ENCODE measurements at places on chromosomes 12 and 14. TPM values are rescaled to one million over a fixed set of nuclear protein-coding genes. Genes with fewer than 3 reads are reported as not detected.
A peak's percentile ranks its signal among the peaks of the same experiment; 100 is the strongest.

GRCh38 chr12:11758087-11758486 is 108.6 kb downstream of the ETV6 start:
- no peak for DNase-seq

DNA sequence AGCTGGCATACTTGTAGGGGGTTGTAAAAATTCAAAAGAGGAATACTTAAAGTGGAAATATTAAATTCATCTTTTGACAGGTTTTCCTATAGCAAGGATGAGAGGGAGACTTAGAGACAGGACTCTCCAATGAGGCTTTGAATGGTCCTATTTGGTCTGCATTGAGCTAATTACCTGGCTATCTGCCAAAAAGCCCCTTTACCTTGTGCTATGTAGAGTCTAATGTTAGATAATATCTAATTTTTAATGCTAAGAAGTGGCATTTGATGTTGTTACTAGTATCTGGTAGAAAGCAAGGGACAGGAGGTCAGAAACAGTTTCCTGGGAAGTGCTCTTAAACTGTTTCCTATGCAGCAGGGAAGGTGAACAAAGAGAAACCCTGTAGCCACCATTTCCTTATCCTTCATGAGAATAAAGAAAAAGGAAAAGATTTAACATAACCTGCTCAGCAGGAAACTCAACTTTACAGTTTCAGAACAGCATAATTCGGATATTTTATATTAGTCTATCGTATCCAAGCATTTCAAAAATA is 550.0 kb downstream of the SOX5 start:
- DNase-seq = peak; percentile 5

DNA sequence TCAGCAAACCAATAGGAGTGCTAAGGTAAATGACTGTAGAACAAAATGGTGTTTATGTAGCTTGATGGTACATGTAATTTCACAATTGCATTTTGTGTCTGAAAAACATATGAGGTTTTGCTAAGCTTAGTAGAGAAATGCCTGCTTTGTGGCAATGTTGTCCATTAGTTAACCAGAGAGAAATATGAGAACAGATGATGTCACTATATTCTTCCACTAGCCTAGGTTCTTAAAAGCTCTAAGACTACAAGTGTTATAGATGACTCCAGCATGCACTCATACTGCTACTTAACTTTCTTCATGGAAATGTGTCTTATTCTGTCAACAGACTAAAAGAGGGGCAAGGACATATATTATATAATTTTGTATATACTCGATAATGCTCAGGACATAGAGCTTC is 309.4 kb downstream of the APAF1 start:
- DNase-seq = no peak

GRCh38 chr12:32595251-32595650 is 83.8 kb upstream of the DNM1L start:
- DNase-seq = no peak

GRCh38 chr12:65133879-65134278 is 12.8 kb upstream of the WIF1 start:
- no peak for DNase-seq

DNA sequence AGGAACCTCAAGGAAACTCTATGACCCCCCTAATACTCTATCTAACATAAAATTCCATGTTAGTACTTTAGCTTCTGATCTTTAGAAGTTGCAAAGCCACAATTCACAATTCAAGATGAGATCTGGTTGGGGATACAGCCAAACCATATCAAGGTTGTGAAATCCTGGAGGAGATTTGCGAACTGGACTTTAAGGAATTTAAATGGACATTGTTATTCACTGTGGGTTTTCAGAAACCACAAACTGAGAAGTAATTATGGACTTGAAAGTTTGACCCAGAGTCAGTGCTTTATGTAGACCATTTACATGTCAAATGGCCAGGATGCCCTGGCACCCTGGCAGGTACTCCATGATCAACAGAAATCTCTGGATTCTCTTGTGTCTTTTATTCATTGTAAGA is 14.2 kb upstream of the CDKL1 start:
- no peak for DNase-seq

DNA sequence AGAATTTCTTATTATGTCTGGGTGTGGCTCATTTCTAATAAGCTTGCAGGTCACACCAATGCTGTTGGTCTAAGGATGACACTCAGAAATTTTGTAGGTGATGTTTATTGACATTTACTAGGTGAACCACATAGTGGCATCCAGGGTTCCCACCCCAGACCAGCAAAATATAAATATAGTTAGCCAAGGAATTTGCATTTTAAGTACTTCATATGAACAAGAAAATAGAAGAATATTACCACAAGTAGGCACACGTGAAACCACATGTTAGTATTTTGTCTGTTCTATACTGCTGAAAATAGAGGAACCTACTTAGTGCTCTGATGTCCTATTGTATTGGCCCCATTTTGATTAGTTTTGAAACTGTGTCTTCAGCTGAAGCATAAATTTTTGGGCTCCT is 71.1 kb downstream of the USP15 start:
- no peak for DNase-seq

GRCh38 chr12:62481843-62482540 is 15.4 kb downstream of the MON2 start:
- DNase-seq = no peak

- no peak for DNase-seq
Observed at GRCh38 chr12:49903351-49903699, 375 bp downstream of the FAIM2 start.

- DNase-seq = no peak
Observed at GRCh38 chr14:74737753-74738325, 24.9 kb downstream of the FCF1 start.

- DNase-seq = no peak
Observed at GRCh38 chr14:57051633-57052032, 217.1 kb downstream of the EXOC5 start.

DNA sequence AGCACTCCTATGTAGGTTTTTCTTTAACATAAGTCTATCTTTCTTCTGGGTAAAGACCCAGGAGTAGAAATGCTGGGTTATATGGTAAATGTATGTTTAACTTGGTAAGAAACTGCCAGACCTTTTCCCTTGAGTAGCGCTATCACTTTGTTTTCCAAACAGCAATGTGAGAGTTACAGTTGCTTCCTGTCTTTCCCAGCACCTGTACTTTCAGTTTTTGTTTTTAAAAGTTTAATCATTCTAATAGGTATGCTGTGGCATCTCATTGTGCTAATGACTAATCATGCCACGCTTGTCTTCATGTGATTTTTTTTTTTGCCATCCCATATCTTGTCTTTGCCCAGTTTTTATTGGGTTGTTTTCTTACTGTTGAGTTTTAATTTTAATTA is 28.1 kb downstream of the GIT2 start:
- DNase-seq = no peak

DNA sequence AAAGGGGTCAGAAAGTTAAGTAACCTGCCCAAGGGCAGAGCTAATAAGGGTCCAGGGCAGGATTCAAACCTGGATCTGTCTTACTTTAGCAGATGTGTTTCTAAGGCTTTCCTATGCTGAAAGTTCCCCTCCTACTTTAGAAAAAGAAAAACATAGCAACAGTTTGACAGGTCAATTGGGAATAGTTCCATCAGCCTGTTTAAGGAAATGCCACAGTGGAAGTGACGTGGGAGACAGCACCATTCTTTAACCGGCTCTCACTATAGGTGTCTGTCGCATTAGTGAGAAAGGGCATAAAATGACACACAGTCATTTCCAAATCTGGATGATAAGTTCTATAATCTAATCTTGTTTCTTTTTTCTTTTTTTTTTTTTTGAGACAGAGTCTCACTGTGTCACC is 7.3 kb downstream of the ALDH1L2 start:
- no peak for DNase-seq

DNA sequence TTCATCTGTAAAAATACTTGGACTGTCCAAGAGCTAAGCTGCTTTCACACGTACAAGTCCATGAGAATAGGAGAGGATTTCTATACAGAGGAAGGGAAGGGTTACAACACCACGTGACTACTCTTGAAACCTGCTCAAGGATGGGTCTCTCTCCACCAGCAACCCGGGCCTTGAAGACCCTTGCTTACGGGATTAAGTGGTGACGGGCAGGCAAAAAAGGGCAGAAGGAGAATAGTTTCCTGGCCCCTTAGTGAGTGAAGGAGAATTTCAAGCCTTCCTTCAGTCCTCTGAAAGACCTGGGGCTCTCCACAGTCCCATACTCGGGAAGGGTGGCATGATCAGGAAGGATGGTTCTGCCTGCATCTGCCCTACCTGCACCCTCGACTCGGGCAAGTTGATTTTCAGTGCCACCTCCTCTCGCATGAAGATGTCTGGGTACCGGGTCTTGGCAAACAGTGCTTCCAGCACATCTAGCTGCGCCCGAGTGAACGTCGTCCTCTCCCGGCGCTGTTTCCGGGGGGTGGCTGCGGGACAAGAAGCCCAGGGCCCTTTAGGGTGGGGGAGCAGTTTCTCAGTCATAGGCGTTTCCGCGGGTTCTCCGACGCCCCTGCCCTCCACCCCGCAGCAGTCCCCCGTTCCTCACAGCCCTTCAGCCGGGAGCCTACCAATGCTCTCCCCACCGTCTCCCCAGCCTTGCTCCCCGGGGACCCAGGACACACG is 6.3 kb downstream of the OTX2 start:
- no peak for DNase-seq

- peak; percentile 78 for DNase-seq
Observed at GRCh38 chr12:24081606-24082005, 132.1 kb upstream of the SOX5 start.

DNA sequence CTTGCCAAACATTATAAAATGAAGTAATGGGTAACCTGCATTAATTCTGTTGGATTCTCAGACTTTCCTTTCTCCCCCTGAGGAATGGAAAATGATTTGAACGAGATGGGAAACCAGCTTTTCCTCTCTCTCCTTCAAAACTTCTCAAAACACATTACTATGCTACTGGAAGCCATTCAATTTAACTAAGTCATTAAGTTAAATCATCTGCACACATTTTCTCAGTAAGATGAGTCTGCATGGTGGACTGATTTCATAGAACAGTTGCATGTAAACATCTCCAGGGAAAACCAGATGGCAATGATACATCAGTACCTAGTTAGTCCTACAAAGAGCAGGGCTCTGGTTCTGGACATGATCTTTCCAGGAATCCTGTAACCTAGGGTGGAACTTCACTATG is 59.9 kb downstream of the BMP4 start:
- DNase-seq = peak; percentile 13

GRCh38 chr14:72722201-72722785 is 171.6 kb downstream of the DPF3 start:
- no peak for DNase-seq

DNA sequence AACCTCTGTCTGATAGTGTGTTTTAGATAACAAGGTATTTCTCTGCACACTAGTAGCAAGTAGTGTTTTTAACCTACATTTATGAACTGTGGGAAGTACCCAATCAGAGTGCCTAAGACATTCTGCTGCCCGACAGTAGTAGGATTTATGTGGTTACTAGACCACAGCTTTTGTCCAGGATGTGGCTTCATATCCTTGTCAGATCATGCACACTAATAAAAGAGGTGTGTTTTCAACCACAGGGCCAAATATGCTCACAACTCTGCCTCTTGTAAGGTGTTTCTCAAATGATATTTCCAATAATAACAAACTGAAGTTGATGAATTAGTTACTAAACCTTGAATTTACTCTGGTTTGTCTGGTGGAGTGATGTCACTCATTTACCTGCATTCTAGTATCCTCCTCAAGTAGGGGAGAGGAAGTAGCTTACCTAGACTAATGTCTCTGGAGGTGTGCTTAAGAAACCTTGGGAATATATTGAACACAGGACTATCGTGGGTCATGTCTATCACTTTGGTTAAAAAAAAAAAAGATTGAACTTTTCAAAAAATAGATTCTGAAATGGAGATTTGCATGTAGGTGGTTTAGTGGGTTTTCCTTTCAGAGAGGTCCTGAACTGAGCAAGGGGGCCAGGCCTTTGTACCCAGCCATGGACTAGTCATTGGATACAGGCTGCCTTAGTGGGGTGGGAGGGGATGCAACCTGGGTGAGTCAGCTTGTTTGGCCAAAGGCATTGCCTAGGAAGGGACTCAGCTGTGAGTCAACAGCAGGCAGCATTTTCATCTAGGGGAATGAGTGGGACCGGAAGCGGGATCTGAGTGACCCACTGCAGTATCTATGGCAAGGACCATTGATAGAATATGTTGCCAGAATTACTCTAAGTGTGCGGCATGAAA is 14.1 kb downstream of the FBXW8 start:
- DNase-seq = no peak

DNA sequence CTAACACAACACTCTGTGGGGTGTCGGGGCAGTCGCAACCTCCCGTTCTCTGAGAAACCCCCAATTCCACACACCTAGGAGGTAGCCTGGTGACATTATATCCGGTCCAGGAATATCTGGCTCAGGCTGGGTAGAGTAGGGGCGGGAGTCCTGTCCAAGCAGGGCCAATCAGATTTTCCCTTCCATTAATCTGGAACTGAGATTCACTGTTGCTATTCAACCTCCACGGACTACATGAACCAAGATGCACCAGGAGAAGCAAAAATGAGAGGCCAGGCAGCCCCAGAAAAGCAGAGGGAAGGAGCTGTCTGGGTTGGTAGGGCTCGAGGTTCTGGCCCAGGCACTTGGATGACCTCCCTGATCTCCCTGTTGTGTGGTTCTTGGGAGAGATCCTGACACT is 51.0 kb downstream of the NINJ2 start:
- no peak for DNase-seq

- no peak for DNase-seq
Observed at GRCh38 chr12:20314328-20314727, 54.0 kb upstream of the PDE3A start.

DNA sequence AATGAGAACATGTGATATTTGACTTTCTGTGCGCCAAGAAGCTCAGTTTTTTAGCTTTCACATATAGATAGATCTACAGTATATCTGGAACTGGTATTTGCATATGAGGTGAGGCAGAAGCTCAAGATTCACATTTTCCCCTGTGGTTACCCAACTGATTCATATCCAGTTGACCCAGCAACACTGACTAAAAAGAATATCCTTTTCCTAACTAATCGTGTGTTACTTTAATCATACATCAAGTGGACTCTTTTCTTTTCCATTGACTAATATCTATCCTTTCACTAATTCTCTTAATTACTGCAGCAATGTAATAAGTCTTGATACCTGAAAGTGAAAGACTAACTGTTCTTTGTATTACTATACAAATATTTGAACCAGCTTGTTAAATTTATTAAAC is 236.1 kb downstream of the AEBP2 start:
- DNase-seq = no peak

GRCh38 chr12:144650-145284 is 69.2 kb downstream of the SLC6A12 start:
- no peak for DNase-seq

- no peak for DNase-seq
Observed at GRCh38 chr12:15842108-15842507, 40.1 kb upstream of the STRAP start.

The ACACB gene
- polyA plus RNA-seq = 5.2 TPM

The MLF2 gene
- 293 TPM for polyA plus RNA-seq

The CCDC177 gene
- polyA plus RNA-seq = 1.5 TPM

The KRT83 gene
- polyA plus RNA-seq = 1.1 TPM

The RECQL gene
- 10.8 TPM for polyA plus RNA-seq

The HHIPL1 gene
- polyA plus RNA-seq = 3.1 TPM

The KLHL33 gene
- not detected for polyA plus RNA-seq

The MSRB3 gene
- 2.8 TPM for polyA plus RNA-seq

The AQP2 gene
- not detected for polyA plus RNA-seq

The HNF1A gene
- not detected for polyA plus RNA-seq

The TAS2R13 gene
- not detected for polyA plus RNA-seq

The CFAP251 gene
- 5.2 TPM for polyA plus RNA-seq

The DNAJC22 gene
- 1.1 TPM for polyA plus RNA-seq

The SDS gene
- polyA plus RNA-seq = 4.8 TPM

The RBP5 gene
- polyA plus RNA-seq = 0.80 TPM

Data from brain (organoid and tissue), 16 donors.